ENCODE measurements at places on chromosomes 3 and 15. TPM values are rescaled to one million over a fixed set of nuclear protein-coding genes. Genes with fewer than 3 reads are reported as not detected.

- DNase-seq: no peak
- no peaks in the 10 kb centered on the region for H3K4me1 ChIP-seq
- H3K27ac ChIP-seq: no peak overlapping the region
- peaks cover 3% of the 10 kb centered on the region for H3K36me3 ChIP-seq
- H3K27me3 ChIP-seq: no peaks in the 10 kb centered on the region
- no peak overlapping the region for H3K4me3 ChIP-seq
Observed at GRCh38 chr15:83153288-83153687, 45.8 kb downstream of the TM6SF1 start.

- no peak overlapping the region for H3K27ac ChIP-seq
- H3K36me3 ChIP-seq: no peaks in the 10 kb centered on the region
- no peaks in the 10 kb centered on the region for H3K27me3 ChIP-seq
- DNase-seq: no peak
- no peaks in the 10 kb centered on the region for H3K4me1 ChIP-seq
- H3K4me3 ChIP-seq: no peak overlapping the region
Observed at GRCh38 chr3:16203031-16203430, 28.6 kb downstream of the GALNT15 start.

- peaks cover 3% of the 10 kb centered on the region for H3K4me1 ChIP-seq
- no peaks in the 10 kb centered on the region for H3K36me3 ChIP-seq
- no peak for DNase-seq
- H3K27me3 ChIP-seq: no peaks in the 10 kb centered on the region
Observed at GRCh38 chr3:5133239-5134018, 11.3 kb downstream of the ARL8B start.

- no peak overlapping the region for H3K27ac ChIP-seq
- H3K36me3 ChIP-seq: no peaks in the 10 kb centered on the region
- peaks cover 24% of the 10 kb centered on the region for H3K27me3 ChIP-seq
- H3K4me1 ChIP-seq: no peaks in the 10 kb centered on the region
Observed at GRCh38 chr3:113523241-113523640, 8.3 kb upstream of the SPICE1 start.

Gene CCR9
- total RNA-seq: not detected

- no peaks in the 10 kb centered on the region for H3K27me3 ChIP-seq
- no peak for DNase-seq
- H3K27ac ChIP-seq: no peak overlapping the region
- H3K4me1 ChIP-seq: peaks cover 3% of the 10 kb centered on the region
- no peak overlapping the region for H3K4me3 ChIP-seq
Observed at GRCh38 chr3:180923561-180923960, 11.1 kb downstream of the FXR1 start.
